ENCODE measurements at places on chromosomes 7 and 10.

DNA sequence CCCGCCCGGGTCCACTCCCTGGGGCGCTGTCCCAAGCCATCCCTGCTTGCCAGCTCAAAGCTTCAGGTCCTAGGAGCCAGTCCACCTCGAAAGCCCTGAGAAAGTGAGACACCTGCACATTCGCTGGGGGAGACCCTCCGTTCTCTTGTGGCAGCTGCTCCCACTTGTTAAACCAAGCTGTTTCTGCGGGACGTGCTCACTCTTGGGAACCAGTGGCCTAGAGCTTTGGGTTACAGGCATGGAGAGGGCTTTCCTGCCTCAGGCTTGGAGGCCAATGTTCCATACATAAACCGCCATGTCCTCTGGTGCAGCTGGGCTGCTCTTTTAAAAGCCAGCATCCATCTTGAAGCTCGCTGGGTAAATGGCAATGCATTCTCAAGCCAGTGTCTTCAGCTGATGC lies 19.9 kb upstream of the TTYH3 start:
- DNase-seq = no peak

- DNase-seq = no peak
Measured at GRCh38 chr7:99267481-99267840, 5.2 kb upstream of the MYH16 start.

DNA sequence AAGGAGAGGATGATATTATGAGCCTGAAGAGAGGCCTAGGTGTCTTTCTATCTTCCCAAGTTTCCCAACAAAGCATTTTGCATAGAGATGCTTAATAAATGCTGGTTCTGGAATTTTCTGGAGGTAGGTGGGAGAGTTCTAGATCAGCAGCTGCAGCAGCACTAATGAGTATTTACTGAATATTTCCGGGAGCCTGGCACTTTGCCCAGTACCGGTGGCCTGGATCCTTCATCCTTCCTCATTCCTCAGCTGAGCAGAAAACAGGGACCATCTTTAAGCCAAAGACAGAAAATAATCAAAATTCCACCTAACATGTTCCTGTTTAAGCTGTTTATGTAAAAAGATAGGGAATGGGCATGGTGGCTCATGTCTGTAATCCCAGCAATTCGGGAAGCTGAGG lies 813.2 kb upstream of the AUTS2 start:
- DNase-seq = no peak

GRCh38 chr7:130941322-130942210 lies 207.6 kb upstream of the KLF14 start:
- DNase-seq = no peak

DNA sequence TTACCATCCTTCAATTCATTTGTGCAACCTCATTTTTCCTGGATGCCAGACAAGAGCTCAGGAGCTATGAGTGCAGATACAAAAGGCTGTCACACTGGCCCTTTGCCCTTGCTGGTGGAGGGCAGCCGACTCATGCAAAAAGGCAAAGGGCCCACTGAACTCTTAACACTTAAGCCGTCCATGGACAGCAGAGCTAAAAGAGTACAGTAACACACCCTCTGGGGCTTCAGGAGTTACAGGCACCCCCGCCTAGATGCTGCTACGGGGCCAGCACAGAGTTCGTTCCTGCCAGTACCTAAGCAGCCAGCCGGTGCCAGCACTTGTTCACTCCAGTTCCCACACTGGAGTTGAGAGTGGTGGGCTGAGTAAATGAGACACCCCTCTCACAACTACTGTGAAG lies 69.9 kb upstream of the MRLN start:
- no peak for DNase-seq
